Head of caudate nucleus (tissue), 42 donors: ENCODE measurements at places on chromosomes 7 and 10.
A peak's percentile ranks its signal among the peaks of the same experiment; 100 is the strongest.

DNA sequence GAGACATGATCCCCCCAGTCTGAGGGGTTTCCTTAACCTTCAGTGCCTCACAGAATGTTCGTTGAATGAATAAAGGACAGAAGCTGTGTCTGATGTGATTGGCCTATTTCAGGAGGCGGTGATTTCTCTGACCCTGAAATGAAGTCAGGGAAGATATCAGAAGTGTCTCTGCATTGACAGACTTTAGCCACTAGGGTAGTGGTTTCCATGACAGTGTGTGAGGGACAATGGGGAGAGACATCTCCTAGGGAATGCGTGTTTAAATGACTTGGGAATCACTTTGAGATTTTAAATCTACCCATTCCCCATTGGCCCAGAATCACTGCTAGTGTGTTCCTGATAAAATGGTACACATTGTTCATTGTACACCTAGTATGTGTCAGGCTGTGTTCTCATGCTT is 132.0 kb downstream of the CFAP58 start:
- no peak for DNase-seq

GRCh38 chr7:157035302-157035701 is 24.8 kb upstream of the MNX1 start:
- no peak for DNase-seq

DNA sequence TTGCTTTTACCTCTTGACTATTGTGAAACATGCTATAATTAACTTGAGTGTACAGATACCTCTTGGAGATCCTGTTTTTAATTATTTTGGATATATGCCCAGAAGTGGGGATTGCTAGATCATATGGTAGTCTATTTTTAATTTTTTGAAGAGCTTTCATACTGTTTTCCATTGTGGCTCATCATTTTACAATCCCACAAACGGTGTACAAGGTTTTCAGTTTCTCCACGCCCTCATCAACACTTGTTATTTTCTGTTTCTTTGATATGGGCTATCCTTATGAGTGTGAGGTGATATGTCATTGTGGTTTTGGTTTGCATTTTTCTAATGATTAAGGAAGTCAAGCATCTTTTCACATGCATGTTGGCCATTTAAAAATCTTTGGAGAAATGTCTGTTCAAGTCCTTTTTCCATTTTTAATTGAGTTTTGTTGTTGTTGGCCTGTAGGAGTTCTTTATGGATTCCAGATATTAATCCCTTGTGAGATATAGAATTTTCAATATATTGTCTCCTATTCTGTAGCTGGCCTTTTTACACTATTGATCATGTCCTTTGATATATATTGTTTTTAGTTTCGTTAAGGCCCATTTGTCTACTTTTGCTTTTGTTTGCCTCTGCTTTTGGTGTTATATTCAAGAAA is 7.5 kb downstream of the AGK start:
- DNase-seq: no peak

GRCh38 chr10:94002156-94002555 is 8.4 kb downstream of the PLCE1 start:
- no peak for DNase-seq

GRCh38 chr7:100370303-100370702 is 3.0 kb upstream of the PILRA start:
- no peak for DNase-seq

DNA sequence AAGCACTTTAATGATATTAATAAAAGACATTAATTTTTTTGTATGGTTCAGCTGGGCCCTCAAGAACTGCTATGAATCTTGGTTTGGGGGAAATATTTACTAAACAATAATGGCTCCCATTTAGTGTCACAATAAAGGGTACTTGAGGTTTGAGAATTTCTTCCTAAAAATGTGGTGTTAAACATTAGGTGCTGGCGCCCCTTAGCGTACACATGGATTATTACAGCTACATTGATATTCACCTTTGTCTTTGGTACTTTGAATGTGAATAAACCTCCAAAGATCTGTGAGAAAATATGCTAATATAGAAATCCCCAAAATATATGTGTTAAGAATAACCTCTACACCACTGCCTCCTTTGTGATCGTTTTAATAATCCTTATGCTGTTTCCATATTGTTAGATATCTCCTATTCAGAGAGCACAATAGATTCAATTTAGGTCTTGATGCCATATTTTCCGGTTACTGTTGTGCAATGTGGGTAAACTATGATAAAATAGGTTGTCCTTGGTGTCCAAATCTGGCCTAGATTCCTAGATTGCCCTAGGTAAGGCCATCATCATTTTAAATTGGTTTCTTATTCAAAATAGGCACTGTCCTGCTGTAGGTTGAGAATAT is 161.8 kb upstream of the CACNA2D1 start:
- peak; percentile 52 for DNase-seq

DNA sequence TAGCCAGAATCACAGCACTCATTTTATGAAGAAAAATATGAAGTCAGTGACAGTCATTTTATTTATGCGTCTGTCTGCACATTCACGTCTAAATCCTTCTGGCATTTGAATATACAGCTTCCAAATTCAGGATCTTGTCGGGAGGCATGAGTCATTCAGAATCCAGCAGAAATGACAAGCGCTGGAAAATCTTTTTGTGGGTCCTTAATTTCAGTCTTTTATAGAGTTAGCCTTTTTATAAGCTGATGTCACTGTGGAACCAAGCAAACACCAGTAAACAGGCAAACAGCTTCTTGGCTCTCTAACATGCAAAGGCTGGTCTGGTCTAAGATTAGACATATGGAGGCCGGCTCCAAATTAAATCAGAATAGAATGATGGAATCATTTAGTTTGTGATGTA is 388.2 kb upstream of the TEX47 start:
- DNase-seq: no peak

GRCh38 chr7:3558400-3558799 is 257.3 kb downstream of the SDK1 start:
- no peak for DNase-seq

GRCh38 chr10:60130130-60130579 is 223.8 kb upstream of the CCDC6 start:
- no peak for DNase-seq

- no peak for DNase-seq
Measured at GRCh38 chr10:43901744-43902504, 253.2 kb upstream of the ZNF32 start.

GRCh38 chr10:129727495-129727894 is 236.6 kb downstream of the EBF3 start:
- no peak for DNase-seq

GRCh38 chr7:92206672-92207071 is 27.7 kb upstream of the LRRD1 start:
- no peak for DNase-seq

- no peak for DNase-seq
Measured at GRCh38 chr10:102632394-102633111, 11.7 kb upstream of the TRIM8 start.

- peak; percentile 74 for DNase-seq
Measured at GRCh38 chr10:43138021-43138756, at the start of gene CSGALNACT2. CSGALNACT2 (plus strand) TSS chr10:43138445; CDS start chr10:43155150, 16,705 bp downstream.

GRCh38 chr10:95289003-95289920 is 1.5 kb downstream of the PDLIM1 start:
- no peak for DNase-seq

DNA sequence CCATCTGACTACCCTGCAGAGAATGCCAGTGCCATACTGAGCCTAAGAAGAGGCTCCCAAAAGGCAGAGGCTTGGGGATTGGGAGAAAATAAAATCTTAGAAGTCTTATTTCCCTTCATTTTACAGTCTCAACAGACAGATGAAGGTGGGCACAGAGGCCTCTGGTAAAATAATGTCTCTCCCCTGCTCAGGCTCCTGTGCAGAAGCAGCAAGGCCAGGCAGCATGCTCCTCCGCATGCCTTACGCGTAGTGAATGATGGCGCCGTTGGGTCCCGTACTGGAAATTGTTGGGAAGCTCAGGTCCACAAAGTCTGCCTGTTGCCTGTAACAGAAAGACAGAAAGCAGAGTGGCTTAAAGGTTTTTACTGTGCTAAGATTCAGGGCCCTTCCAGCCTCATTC is 45.8 kb downstream of the XPNPEP1 start:
- no peak for DNase-seq

GRCh38 chr7:158733775-158734494 is 29.3 kb upstream of the NCAPG2 start:
- no peak for DNase-seq

DNA sequence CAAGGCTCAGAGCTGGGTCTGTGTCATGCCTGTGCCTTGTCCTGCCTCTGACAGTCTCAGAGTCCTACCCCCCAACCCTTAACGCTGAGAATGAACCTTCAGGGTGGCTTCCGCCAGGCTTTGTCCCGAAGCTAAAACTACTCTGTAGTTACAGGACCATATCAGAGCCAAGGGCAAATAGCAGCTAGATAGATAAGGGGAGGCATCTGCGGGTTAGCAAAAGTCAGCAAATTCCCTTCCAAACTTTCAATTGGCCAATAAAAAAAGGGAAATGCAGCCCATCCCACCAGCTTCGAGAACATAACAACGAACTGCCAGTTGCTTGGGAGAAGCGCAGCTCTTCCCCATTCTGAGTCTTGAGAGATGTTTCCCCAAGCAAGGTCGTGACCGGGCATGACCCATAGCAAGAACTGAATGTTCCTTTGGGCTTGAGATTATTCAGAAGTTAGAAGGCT is 17.7 kb downstream of the CCL24 start:
- DNase-seq: no peak

DNA sequence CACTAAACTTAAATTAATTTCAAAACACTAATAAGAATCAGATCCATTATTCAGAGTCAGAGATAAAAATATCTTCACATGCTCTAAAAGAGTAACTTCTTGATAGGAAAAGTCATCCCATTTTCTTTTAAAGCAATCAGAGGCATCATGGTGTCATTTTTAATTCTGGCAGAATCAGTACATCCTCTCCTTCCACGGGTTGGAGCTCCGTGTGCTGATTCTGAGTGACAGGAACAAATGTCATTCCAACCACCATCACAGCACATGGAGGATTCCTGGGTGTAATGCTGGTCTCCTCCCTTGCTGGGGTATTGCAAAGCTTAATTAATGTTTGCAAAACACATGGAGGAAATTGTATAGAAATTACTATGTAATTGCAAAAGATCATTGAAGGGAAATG is 114.5 kb upstream of the IMMP2L start:
- no peak for DNase-seq

DNA sequence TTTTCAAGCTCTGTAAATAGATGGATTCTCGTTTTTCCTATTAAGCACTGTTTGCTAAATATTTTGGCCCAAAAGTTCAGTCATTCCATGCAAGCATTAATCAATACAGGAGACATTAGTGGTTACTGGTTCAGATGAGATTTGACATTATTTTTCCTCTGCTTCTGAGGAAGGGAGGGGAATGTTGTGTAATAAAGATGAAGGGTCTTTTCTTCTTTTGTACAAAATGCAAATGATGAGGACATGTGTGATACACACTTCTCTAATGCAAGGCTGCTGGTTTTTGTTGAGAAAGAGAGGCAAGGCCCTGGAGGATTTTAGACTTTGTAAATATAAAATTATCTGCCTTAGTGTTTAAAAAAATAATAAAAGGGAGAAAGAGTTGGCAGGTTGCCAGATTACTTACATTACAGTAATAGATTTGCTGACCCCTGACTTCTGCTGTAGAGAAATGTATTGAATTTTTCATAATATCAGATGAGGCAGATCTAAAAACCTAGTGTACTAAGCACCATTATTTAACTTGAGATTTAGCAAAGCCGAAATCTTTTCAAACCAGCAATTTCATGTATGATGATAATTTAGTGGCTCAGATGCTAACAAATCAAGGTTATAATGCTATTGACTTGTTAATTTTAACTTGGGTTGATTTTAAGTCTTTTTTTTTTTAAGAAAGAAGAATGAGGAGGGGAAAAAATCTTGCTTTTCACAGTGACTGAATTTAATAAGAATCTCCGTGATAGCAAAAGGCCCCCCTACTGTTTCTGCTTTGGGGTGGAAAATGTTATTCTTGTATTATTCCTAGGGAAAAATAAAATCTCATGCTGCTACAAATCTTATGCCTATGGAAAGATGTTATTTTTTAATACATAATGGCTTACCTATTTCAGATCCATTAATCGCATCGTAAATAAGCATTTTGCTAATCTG is 180.1 kb downstream of the ARID5B start:
- no peak for DNase-seq

GRCh38 chr7:64581926-64582894 is 19.3 kb upstream of the ZNF680 start:
- no peak for DNase-seq

- peak; percentile 59 for DNase-seq
Measured at GRCh38 chr7:94436018-94436604, 41.4 kb downstream of the COL1A2 start.

DNA sequence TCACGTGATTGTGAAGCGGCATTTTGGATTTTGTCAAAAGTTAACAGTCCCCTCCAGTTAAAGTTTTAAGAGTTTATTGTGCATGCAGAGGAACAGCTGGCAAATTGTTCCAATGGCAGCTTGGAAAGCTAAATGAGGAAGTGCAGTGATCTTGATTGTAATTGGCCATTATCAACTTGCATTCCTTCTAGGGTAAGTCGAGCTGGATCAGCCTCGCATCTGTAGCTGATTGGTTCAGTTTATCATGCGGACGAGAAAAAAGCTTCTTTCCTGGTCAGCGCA is 566 bp downstream of the ZNF789 start:
- no peak for DNase-seq

DNA sequence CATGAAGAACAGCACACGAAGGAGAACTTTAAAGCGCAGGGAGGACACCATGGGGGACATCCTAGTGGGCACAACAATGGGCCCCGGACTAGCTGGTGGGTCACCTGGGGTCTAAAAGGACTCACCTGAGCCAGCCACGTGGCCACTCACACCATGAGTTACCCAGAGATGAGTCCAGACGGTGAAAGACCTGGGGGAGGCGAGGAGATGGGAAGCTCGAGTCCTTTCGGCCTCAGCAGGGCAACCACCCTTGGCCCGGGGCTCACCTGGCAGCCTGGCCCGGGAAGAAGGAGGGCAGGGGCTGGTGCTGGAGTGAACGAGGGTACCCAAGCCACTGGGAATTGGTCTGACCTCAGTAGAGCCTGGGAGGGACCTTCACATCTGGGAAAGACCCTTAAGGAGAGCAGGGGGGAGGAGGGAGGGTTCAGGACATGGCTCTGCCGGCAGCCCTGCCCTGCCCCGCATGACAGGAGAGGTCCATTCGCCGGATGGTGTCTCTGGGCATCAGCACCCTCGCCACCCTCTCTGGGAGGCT is 5.7 kb downstream of the GIGYF1 start:
- DNase-seq: no peak

GRCh38 chr10:3925184-3925583 is 140.2 kb upstream of the KLF6 start:
- DNase-seq: no peak

GRCh38 chr10:2913474-2913873 is 153.9 kb upstream of the PFKP start:
- DNase-seq: no peak

- no peak for DNase-seq
Measured at GRCh38 chr10:116044801-116045248, 228.2 kb downstream of the GFRA1 start.

DNA sequence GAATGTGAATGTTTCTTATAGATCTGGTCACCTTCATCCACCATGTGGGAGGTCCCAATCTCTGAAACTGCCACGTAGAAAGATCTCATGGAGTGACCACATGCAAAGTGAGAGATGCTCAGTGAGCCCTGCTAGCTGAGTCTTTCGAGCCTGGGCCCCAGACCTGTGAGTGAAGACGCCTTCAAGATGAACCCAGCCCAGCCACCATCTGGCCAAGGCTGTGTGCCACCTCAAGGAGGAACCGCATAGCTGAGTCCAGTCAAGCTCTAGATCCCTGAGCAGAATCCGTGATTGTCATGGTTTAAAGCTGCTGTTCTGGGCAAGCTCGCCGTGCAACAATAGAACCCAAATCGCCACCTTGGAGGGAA is 20.2 kb upstream of the PPIF start:
- no peak for DNase-seq
